ENCODE measurements at places on chromosomes 11 and 22.

DNA sequence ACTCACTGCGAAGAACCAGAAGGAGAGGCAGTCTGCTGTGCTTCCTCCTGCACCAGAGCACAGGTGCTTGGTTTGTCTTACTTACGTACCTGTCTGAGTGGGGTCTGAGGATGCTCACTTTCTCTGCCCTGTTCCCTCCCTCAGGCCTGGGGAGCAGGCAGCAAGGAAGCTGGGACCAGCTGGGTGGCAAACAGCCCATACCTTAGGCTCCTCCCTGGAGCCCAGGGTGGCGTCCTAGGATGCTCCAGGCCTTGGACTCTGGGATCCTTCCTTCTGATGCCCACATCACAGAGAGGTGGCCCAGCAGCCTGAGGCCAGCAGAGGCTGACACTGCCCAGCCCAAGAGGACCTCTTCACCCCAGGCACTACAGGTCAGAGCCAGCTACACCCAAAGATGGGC, 593.2 kb downstream of the BRD1 start:
- no peak for DNase-seq

DNA sequence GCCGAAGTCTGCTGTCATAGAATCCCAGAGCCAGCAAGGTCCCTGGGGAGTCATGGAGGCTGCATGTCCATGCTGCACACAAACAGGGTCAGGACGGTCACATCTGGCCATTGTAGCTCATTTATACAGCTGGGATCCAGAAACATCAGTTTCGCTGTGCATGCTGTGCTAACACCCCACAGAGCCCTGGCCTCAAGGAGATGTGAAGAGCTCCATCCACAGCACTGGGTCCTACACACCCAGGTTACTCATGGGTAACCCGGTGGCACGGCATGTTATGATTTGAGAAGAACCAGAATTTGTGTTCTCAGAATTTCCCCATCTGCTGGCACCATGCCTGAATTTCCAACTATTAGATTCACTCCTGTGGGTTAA, 146.3 kb upstream of the ARHGAP20 start:
- no peak for DNase-seq

- peak; percentile 25 for DNase-seq
These were observed 3.9 kb downstream of the FRMD8 start for GRCh38 chr11:65390099-65390941.

DNA sequence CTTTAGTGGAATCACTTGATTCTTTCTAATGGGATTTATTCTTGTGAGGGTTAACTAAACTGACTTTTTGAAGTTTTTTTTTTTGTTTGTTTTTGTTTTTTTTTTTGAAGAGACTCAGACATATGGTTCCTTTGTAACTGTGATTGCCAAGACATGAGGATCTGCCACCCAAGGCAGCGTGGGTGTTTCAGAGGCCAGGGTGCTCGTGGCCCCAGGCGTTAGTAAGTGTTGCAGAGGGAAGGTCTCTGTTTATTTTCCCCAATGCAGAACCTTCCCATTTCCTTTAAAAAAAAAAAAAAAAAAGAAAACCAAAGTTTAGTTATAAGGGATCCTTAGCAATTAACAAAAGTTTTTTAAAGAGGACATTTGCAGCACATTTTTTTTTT, 94.8 kb downstream of the CTTN start:
- DNase-seq = no peak

DNA sequence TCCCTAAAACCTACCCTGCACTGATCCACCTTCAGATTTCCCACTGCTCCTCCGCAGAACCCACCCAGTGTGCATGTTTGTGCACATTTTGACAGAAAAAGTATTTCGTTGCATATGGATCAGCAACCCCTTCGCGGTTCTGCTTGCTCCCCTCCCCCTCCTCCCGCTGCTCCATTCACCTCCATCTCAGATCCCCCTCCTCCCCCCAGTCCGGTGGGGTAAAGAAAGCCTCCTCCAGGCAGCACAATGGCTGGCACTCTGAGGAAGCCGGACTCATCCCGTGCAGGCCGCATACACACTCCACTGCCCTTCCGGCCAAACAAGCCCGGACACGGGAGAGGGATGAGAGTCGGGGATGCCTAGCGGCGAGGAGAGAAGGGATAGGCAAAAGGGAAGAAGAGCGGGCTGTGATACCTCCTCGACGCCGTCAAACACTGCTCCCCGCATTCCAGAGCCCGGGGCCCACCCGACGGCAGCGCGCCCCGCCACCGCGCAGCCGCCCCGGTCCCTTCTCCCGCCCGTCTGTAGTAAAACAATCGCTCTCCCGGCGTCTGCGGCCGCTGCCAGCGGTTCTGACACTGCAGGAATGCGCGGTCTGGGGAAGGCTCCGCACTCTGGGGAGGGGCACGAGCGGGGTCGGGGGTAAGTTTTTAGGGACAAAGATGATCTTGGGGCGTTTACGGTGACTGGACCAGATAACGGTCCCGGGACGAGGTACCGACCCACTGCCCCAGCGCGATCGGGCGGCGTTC, 915 bp downstream of the FEZ1 start:
- DNase-seq = peak; percentile 39

GRCh38 chr11:61404641-61405040, 12.3 kb downstream of the TMEM216 start:
- DNase-seq = no peak

DNA sequence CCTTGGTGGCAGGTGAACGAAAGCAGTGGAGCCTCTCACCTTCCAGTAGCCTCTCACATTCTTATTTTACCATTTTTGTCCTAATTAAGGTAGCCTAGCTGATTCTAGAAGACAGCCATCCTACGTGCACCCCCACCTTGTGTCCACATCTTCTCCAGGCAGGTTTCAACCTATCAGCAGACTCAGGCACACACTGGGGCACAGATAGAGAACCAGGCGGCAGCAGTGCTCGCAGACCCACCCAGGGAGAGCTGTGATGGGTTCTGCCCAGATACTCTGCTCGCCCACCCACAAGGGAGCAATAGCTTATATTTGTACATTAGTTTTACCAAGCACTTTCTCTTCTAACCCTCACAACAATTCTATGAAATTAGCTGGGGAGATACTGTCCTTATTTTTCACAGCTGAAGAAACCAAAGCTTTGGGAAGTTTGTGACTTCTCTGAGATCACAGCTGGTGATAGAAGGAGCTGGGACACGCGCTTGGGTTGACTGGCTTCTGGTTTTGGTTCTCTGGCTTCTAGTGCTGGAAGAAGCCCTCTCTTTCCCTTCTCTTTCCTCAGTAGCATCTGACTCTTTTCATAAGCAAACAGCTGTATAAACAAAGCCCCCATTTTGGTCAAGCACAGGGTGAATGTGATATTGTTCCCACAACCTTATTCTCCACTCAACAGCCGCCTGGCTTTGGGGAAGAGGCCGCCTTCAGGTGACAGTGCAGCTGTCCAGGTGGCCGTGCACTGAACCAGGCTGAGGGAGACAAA, 36.9 kb downstream of the PPP2R1B start:
- no peak for DNase-seq

DNA sequence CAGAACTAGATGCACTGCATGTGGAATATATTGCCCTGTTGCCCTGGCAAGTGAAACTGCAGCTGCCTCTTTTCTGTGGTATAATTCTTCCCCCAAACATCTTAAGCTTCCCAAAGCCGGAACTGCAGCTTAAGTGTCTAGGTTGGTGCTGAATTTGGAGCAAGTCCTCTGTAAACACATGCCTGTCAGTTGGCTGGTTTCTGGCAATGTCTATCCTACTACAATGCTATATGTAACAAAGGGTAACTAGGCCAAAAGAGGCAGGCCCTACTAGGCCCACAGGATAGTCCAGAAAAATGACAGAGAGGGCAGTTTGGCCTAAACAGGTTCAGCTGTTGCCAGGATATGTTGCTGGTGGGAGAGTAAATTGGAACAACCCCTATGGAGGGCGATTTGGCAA, 27.9 kb downstream of the ASCC2 start:
- DNase-seq = no peak

GRCh38 chr11:120869097-120869496, 154.8 kb upstream of the TBCEL start:
- no peak for DNase-seq

DNA sequence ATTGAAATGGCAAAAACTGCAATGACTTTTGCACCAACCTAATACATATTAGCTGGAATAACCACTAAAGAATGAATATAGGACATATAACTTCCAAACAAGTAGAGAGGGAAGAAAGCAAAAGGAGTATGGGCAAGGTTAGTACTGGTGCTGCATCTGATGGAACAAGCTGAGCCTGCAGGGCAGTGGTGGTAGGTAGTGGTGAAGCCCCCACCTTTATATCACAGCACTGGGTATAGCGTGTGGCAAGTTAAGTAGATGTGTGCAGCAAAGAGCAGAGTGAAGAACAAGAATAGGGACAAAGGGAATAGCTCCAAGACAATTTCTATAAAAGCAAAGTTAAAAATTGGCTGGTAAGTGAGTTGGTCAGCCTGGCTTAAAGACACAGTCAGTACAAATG, 62.3 kb downstream of the CTNND1 start:
- DNase-seq = no peak

- no peak for DNase-seq
These were observed 3.7 kb downstream of the MIAT start for GRCh38 chr22:26660961-26661578.

DNA sequence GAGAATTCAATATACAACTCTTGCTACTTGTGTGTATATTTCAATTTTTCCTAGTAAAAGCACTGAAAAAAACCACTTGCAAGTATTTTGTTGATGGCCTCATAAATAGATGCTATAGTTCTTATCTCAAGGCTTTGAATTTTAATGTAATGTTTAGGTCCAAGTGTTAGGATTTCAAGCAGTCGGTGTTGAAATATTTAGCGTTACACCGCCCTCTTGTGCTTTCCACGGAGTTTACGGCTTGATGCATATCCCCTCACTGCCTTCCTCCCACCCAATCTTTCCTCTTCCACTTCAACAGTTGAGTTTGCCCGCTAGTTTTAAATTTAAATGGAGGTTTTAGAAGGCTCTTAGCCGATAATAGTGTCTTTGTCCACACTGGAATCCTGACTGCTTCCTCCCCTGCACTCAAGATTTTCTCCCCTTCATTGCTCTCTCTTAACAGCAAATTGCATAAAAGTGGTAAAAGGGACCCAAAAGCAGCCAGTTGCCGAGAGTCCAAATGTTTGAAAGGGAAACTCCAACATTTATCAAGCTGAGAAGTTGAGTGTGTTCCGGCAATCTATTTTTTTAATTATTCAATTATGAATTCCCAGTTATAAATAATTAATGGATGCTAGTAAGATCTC, 25.9 kb upstream of the HTATIP2 start:
- DNase-seq = peak; percentile 28

- DNase-seq = no peak
These were observed 3.2 kb downstream of the MAPK11 start for GRCh38 chr22:50266994-50267393.

GRCh38 chr11:3227568-3228444, 4.4 kb downstream of the MRGPRE start:
- DNase-seq = no peak

DNA sequence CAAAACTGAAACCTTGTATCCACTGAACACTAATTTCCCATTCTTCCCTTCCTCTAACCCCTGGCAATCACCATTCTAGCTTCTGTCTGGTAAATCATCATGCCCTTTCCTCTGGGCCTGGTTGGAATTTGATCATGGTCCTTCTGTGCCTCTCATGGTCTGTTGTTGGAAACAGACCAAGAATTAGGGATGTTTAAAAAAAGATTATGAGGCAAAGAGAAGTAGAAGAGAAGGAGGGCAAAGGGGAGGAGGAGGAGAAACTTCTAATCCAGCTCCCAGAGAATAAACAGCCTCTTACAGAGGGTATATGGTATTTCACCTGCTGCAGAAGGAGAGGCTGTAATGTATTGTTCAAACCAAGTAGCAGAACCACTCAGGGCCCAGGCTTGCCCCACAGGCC, 10.6 kb downstream of the BCO2 start:
- no peak for DNase-seq

- no peak for DNase-seq
These were observed 1858.3 kb upstream of the RAG2 start for GRCh38 chr11:38456371-38456770.

DNA sequence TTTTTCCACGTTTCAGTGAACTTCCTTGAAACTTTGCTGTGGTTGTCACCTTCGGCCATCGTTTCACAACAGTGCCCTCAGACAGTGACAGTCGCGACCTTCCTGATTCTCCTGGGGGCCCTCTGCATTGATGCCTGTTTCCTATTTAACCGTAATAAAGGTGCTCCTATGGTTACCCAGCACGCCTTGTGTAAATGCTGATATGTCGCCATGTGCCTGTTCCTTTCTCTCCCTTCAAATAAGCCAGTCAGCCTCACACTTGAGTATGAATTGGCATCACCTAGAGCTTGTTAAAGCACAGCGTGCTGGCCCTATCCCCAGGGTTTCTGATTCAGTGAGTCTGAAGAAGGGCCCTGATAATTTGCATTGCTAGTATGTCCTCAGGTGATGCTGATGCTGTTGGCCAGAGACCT, 104.8 kb downstream of the MICAL2 start:
- no peak for DNase-seq

DNA sequence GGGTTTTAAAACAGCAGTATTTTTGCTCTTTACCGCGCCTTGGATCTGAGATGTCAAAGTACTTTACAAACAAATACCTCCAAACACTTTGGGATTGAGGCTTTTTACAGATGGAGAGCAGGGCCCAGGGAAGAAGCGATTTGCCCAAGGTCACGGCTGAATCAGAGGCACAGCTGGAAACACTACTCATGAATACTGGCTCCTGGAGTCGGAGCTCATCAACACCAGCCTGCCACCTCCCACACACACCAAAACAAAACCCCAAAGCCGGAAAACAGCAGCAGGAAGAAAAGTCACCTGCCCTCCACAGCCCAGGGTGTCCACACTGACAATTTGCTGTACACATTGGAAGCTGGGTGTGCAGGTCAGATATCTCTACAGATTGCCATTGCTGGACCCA, 339.4 kb downstream of the CADM1 start:
- DNase-seq = no peak

- no peak for DNase-seq
These were observed 378.7 kb upstream of the RAG2 start for GRCh38 chr11:36976741-36977140.

- no peak for DNase-seq
These were observed 33.5 kb downstream of the MMP7 start for GRCh38 chr11:102497061-102497460.

DNA sequence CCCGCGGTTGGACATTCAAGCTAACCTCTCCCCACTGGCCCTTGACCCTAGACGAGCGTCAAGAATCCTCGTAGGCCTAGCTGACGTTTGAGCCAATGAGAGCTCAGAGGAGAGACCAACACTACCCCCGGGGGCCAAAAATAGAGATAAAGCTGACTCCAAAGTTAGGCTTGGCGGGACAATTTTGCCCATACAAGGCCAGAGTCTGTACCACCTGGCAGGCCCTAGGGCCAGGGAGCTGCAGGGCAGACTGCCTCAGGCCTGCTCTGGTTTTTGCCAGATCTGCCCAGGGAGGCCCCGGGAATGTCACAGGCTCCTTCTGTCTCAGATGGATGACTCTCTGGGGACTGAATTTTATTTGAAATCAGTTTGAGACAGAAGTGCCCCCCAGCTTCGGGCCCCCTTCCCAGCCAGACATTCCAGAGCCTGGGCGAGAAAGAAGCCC, 40.8 kb upstream of the ACCSL start:
- DNase-seq = no peak

GRCh38 chr22:50481440-50482106, at the start of gene ADM2:
Gene ADM2, plus strand, starts transcription at chr22:50481543. Its CDS starts 305 bp downstream, at chr22:50481848.
- DNase-seq = no peak
